Hematopoietic multipotent progenitor cell treated with erythropoietin and hydrocortisone succinate and interleukin-3 and kit ligand, for 17 days (in vitro differentiated cells): ENCODE measurements at places on chromosomes 6 and 20.
A peak's percentile ranks its signal among the peaks of the same experiment; 100 is the strongest.

- DNase-seq, result no peak
Measured at GRCh38 chr6:7148100-7148822, 40.5 kb downstream of the RREB1 start.

DNA sequence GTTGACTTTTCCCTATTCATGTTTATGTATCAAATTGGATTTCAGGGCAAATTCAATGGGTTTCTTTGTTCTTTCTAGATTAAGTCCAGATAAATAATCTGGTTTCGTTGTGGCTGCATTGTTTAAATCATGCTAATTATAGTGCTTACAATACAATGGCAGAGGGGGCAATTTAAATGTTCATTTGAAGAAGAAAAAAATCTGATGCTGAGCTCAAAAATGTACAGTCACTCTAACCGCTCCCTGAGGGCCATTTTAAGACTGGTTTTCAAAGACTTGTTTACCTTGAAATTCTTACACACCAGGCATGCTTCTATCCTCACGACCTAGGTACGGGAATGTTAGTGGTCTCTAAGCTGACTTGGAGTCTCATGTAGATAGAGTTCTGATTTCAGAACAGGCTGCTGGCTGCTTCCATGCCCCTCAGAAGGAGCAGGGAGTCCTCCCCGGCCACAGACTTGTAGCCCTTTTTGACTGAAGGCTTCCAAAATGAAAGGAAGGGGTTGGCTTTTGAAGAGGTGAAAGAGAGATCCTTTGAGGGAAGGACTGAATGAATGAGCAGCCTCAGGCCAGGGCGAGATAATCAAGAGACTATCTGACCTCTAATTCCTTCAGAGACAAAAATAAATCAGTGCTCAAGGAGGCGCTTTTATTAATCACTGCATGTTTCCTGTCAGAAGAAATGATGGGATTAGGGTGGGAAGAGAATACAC lies 86.1 kb upstream of the ZNF217 start:
- DNase-seq, result no peak

- DNase-seq, result no peak
Measured at GRCh38 chr6:152295920-152296319, 341.2 kb downstream of the SYNE1 start.

- DNase-seq, result no peak
Measured at GRCh38 chr6:96304997-96305396, 216.6 kb upstream of the UFL1 start.

- DNase-seq, result no peak
Measured at GRCh38 chr6:167811442-167812087, 15.1 kb upstream of the AFDN start.

DNA sequence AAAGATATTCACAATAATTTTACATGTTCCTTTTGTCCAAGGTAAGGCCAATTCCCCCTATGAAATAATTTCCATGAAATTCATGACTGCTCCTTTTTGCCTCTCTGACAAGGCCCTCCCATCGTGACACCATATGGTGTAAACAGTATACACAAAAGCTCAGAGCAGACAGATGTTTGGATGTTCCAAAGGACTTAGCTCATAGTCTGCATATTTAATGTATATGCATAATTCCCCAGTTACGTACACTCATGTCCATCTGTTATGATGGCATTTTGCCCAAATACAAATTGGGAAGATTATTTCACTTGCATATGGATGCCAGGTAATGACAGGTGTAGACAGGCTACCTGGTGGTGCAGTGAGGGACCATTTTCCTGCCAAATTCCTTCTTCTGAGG lies 376.5 kb downstream of the KHDRBS2 start:
- DNase-seq, result no peak

- DNase-seq, result no peak
Measured at GRCh38 chr6:22882581-22882980, 313.2 kb downstream of the HDGFL1 start.

DNA sequence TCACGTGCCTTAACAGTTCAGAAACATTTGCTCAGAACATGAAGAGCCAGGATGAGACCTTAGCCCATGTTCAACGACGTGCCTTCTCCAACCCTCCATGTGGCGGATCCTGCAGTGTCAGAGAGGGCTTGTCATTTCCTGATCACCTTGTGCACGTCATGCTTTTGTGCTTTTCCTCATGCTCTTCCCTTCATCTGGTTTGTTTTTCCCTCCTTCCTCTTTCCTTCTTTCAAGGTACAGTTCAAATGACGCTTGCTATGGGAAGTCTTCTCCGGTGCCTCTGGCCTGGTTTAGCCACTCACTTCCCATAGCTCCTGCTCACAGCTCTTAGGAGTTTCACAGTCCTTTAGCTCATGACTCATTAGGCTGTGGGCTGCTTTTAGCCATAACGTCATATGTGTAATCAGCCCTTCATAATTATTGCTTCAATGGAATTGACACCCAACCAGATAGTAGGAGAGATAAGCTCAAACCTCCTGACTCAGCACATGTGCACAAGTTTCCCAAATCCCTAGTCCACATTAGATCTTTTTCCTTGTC lies 102.7 kb upstream of the CNKSR3 start:
- DNase-seq, result no peak

- no peak for DNase-seq
Measured at GRCh38 chr6:166640342-166641043, 13.4 kb upstream of the RPS6KA2 start.

DNA sequence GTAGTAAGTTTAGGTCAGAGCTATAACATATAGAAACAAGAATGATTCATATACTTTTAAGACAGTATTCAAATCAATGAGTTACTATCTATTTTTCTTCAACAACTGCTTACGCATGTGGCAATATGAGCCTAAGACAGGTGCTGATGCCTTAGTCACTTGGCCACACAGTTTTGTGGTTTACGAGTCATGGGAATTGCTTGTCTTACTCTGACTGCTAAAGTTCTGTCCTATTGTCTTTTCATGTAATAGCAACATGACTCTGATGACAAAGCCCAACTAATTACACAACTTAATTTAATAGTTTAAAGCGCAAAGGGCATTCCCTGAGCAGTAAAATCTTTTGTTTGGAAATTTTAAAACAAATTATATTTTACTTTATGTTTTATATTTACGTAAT lies 159.3 kb upstream of the CENPW start:
- no peak for DNase-seq

DNA sequence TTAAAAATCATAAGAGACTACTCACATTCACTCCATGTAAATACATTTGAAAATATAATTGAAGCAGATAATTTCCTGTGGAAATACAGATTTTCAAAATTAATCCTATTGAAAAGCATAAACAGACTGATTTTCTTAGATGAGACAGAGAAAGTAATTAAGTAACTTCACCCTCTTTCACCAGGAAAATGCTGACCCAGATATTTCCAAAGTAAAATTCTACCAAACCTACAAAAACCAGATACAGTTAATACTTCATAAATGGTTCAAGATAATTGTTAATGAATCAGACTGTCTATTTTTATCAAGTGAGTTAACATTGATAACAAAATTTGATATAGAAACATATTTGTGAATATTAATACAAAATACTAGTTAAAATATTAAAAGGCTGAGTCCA lies 233.5 kb upstream of the KHDRBS2 start:
- no peak for DNase-seq

DNA sequence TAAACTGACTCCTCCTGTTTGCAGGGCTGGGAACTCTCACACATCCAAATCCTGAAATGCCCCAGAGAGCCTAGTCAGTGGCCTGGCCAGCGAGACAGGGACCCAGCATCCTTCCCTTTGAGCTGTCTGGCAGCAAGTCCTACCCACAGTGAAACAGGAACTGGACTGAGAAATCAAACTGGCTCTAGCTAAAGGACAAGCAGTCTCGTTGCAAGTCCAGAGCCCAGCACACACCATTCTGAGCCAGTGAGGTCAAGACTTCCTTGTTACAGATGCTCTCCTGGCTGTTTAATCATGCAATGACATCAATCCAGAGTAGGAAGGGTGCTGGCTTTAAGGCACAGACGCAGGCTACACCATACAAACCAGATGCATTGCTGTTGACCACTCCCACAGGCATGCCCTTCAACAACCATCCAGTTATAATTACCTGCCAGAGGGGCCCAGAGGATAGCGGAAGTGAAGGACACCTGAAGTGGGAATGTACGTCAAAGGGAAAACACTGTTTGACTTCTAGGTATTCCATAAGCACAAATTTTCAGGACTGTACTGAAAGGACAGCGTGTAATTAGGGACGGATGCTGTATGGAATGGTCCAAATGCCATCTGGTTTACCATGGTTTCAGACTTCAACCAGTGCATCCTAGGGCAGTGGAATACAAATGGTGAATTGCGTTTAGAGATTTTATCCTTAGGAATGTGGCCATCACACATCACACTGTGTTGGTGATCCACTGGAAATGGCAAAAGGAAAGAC lies 114.4 kb downstream of the SLC23A2 start:
- DNase-seq, result no peak

DNA sequence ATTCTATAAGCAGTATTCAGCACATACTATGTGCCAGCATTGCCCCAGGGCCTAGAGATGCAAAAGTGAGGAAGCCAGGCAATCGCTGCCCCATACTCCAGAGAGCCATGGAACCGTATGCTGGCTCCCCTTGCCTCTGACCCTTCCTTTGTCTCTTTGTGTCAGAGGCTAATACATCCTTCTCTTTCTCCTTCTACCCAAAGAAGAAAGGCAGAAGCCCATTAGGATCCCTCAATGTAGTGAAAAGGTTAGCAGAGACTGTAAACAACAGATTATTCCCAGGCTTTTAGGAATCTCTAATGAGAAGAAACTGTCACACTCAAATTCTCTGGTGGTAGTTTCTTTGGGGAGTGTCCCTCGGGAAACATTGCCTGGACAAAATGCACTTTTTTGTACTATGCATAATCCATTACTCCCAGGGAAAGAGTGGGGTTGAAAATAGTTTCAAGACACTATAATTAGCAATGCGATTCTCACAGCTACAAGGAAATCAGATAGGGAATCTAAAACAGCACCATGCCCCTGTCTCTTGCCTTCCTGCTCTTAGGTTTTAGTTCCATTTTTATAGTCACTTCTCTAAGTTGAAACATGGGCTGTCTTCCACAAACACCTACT lies 325.2 kb upstream of the CNR1 start:
- no peak for DNase-seq

DNA sequence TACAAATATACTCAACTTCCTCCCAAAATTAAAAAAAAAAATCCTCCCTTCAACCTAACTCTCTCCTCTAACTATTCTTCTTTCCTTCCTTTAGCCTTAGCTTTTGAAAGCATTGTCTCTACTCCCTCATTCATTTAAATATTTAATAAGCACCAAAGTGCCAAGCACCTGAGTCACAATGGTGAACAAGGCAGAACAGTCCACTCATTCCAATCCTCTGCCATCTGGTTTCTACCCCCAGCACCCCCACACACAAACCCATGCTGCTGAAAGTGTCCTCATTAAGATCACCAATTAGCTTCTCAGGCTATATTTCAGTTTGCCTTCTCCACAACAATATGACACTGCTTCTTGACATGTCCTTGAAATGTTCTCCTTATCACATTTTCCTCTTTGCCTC lies 76.3 kb downstream of the DTNBP1 start:
- no peak for DNase-seq

GRCh38 chr6:137020776-137021175 lies 24.0 kb downstream of the IL20RA start:
- DNase-seq, result no peak

DNA sequence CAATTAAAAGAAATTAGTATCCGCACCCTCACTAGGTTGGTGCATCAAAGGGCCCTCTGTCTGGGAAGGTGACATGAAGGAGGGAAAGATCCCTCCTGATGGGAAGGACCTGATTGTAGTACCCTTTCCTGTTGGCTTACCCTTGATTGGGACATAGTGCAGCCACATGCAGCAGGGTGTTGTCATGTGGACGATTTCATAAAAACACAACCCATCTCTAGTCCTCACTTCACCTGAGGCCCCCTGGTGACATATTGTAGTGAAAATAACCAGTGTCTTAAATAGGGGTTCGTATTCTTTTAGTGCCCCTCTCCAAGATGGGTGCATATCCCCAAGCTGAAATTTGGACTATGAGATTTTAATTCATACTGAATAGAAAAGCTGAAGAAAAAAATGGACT lies 97.3 kb downstream of the SLX4IP start:
- DNase-seq, result peak; percentile 46

DNA sequence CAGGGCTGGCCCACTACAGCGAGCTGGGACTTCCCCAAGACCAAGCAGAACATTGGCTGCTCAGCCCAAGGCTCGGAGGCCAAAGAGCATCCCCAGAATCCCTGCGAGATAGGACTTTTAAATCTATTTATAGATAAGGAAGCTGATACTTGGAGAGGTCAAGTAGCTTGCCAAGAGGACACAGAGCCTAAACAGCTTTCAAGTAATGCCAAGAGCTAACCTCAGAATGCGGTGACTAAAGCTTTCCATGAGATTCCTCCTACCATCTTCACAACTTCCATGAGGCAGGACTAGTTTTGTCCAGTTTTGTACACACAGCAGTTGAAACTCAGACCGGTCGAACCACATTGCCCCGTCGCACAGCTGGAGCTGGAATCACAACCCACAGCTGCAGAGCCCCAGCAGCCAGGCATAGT lies 168.1 kb upstream of the TOP1 start:
- no peak for DNase-seq

- no peak for DNase-seq
Measured at GRCh38 chr6:31621991-31622390, 1.5 kb downstream of the PRRC2A start.

GRCh38 chr20:56392881-56393482 lies 537 bp downstream of the CSTF1 start:
- DNase-seq, result no peak

- DNase-seq, result no peak
Measured at GRCh38 chr6:137700751-137701477, 166.1 kb upstream of the TNFAIP3 start.

- DNase-seq, result no peak
Measured at GRCh38 chr6:135228486-135228885, 47.4 kb downstream of the MYB start.

GRCh38 chr6:165515963-165516624 lies 146.9 kb downstream of the PDE10A start:
- no peak for DNase-seq

GRCh38 chr6:30156262-30156599 lies 4.8 kb downstream of the TRIM10 start:
- DNase-seq, result peak; percentile 68

- DNase-seq, result no peak
Measured at GRCh38 chr20:32790751-32791057, 28.5 kb downstream of the DNMT3B start.

DNA sequence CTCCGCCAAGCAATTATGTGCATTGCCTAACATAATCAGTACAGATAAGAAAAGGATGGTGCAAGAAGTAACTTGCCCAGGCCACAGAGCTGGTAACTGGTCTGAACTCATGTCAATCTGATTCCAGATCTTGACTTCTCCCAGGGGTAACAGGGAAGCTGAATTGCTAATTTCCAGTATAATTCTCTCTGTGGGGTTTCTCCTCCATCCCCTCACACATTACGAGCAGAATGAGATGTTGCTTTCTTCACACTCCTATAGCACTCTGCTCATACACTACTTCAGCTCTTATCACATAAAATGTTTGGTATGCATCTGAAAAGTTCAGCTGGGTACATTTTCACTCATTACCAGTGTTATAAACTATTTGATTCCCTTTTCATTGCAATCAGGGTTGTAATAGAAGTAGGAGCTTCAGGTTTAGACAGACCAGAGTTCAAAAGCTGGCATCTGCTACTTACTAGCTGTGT lies 24.0 kb upstream of the LRRC1 start:
- DNase-seq, result no peak
